ENCODE measurements at places on chromosomes 4 and X. TPM values are rescaled to one million over a fixed set of nuclear protein-coding genes. Genes with fewer than 3 reads are reported as not detected.

GRCh38 chrX:39513836-39514235, 583.9 kb downstream of the BCOR start:
- H3K27me3 ChIP-seq: no peaks in the 10 kb centered on the region
- no peak overlapping the region for H3K27ac ChIP-seq
- peaks cover 2% of the 10 kb centered on the region for H3K4me1 ChIP-seq
- H3K36me3 ChIP-seq: peaks cover 5% of the 10 kb centered on the region
- DNase-seq: no peak

- peaks cover 5% of the 10 kb centered on the region for H3K4me1 ChIP-seq
- DNase-seq: no peak
- H3K4me3 ChIP-seq: no peak overlapping the region
- no peak overlapping the region for H3K27ac ChIP-seq
Observed at GRCh38 chrX:119728487-119728886, 29.9 kb upstream of the SOWAHD start.

GRCh38 chr4:139526928-139527327, 29.1 kb downstream of the SETD7 start:
- peaks cover 40% of the 10 kb centered on the region for H3K36me3 ChIP-seq
- H3K4me1 ChIP-seq: peaks cover 8% of the 10 kb centered on the region
- H3K27ac ChIP-seq: no peak overlapping the region
- H3K27me3 ChIP-seq: no peaks in the 10 kb centered on the region
- no peak overlapping the region for H3K4me3 ChIP-seq
- DNase-seq: no peak

DNA sequence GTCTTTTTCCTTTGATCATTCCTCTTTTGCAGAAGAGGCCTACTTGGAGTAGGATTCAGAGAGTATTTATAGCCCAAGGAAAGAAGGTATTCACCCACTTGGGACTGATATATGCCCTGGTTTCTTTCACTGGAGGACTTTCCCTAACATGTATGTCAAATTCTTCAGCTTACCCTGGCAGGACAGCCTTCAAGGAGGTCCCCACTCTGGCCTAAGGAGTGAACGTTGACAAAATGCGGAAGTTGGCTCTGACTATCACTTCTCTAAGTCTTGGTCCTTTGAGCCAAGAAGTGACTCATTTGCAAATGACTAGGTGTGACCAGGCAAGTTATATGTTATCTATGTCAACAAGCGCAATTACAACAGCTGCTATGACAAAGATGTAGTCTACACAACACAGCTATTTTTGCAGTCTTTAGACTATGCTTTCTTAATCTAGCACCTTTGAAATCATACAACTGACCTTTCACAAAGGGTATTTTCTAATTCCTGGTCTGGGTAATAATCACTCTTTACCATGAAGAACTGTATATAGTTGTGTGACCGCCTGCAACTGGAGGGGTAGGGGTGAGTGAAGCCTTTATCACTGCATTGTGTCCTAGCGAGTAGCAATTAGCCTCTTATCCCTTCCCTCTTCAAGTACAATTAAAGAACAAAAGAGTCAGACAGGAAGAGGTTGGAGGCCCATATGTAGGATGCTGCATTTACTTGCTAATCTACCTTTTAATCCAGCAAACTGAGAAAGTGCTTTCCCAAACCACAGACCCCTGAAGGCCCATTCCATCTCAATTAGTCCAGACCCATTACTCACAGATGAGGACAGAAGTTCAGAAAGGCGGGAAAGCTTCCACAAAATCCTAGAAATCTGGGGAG, 50.1 kb downstream of the RASGEF1B start:
- H3K27ac ChIP-seq: no peak overlapping the region
- H3K36me3 ChIP-seq: no peaks in the 10 kb centered on the region
- H3K4me3 ChIP-seq: no peak overlapping the region
- no peak for DNase-seq
- peaks cover 6% of the 10 kb centered on the region for H3K4me1 ChIP-seq

GRCh38 chr4:182699795-182700194, 217.4 kb downstream of the DCTD start:
- H3K4me1 ChIP-seq: no peaks in the 10 kb centered on the region
- DNase-seq: no peak
- H3K4me3 ChIP-seq: no peak overlapping the region
- H3K27ac ChIP-seq: no peak overlapping the region

DNA sequence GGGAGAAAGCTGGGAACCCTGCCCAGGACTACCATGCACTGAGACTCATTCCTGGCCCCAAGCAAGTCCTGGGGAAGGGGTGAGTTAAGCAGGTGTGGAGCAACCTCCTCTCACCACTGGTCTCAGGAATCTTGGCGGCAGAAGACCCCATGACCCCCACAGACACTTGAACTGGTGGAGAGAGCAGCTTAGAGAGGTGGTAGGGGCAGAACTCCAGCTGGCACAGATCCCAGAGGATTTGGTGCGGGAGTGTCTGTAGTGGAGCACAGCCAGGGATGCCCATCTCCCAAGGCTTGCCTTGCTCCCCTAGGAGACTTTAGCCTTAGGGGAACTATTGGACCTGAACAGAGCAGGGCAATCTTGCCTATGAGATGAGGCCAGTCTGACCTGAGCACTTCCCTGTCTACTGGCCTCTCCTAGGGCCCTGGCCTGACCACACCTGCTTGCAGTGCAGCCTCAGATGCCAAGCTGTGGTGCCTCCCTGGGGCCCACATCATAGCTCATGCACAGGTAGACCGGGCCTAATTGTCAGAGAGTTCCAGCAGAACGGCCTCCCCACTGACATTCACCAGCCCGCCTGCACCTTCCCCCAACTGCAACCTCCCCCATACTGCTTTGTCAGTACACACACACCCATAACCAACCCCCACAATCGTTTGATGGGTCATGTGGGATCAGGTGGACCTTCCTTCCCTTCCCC, 78.0 kb downstream of the NAA11 start:
- DNase-seq: no peak
- no peak overlapping the region for H3K27ac ChIP-seq

- H3K27me3 ChIP-seq: no peaks in the 10 kb centered on the region
- H3K4me1 ChIP-seq: no peaks in the 10 kb centered on the region
- H3K36me3 ChIP-seq: no peaks in the 10 kb centered on the region
- DNase-seq: no peak
- no peak overlapping the region for H3K4me3 ChIP-seq
Observed at GRCh38 chrX:75892749-75893148, 107.7 kb upstream of the MAGEE2 start.

DNA sequence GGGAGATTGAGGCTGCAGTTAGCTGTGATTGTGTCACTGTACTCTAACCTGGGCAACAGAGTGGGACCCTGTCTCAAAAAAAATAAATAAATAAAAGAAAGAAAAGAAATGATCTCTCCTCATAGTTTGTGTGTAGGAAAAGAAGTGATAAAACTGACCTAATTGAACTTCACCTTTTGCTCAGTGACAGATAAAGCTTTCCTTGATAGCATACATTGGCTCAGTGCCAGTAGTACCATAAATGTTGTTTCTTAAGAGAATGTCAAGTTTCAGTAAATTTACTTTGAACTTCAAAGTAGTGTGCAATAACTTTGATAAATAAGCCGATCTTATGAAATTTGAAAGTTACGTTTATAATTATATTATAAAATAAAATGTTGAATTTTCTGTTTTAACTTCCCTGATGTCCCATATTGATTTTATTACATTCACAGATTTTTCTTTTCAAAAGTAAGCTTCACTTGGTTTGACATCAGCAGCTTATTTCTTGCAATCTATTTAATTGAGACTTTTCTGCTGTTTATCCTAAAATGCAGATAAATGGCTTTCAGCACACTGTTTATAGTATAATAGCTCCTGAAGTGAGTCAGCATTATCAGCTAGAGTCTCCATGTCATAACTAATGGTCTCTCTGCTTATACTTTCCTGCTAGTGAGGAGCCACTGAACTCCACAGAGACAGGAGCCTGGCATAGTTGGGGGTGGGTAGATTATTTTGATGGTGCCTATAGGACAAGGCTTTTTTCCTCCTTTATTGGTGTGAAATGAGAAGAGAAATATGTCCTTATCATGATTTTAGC, 330.1 kb downstream of the BMPR1B start:
- DNase-seq: no peak
- no peak overlapping the region for H3K27ac ChIP-seq
- peaks cover 7% of the 10 kb centered on the region for H3K4me1 ChIP-seq

GRCh38 chr4:55181010-55182005, 55.9 kb upstream of the KDR start:
- DNase-seq: no peak
- no peak overlapping the region for H3K27ac ChIP-seq
- H3K4me3 ChIP-seq: no peak overlapping the region
- H3K4me1 ChIP-seq: no peaks in the 10 kb centered on the region
- H3K36me3 ChIP-seq: no peaks in the 10 kb centered on the region
- peaks cover 2% of the 10 kb centered on the region for H3K27me3 ChIP-seq

- H3K36me3 ChIP-seq: peaks cover 27% of the 10 kb centered on the region
- no peak for DNase-seq
- H3K27ac ChIP-seq: no peak overlapping the region
- H3K4me3 ChIP-seq: no peak overlapping the region
Observed at GRCh38 chr4:8219236-8219635, 20.1 kb downstream of the SH3TC1 start.

- no peaks in the 10 kb centered on the region for H3K36me3 ChIP-seq
- no peak overlapping the region for H3K27ac ChIP-seq
- H3K4me3 ChIP-seq: no peak overlapping the region
- DNase-seq: no peak
- no peaks in the 10 kb centered on the region for H3K27me3 ChIP-seq
Observed at GRCh38 chr4:11900359-11900758, 471.7 kb upstream of the HS3ST1 start.

DNA sequence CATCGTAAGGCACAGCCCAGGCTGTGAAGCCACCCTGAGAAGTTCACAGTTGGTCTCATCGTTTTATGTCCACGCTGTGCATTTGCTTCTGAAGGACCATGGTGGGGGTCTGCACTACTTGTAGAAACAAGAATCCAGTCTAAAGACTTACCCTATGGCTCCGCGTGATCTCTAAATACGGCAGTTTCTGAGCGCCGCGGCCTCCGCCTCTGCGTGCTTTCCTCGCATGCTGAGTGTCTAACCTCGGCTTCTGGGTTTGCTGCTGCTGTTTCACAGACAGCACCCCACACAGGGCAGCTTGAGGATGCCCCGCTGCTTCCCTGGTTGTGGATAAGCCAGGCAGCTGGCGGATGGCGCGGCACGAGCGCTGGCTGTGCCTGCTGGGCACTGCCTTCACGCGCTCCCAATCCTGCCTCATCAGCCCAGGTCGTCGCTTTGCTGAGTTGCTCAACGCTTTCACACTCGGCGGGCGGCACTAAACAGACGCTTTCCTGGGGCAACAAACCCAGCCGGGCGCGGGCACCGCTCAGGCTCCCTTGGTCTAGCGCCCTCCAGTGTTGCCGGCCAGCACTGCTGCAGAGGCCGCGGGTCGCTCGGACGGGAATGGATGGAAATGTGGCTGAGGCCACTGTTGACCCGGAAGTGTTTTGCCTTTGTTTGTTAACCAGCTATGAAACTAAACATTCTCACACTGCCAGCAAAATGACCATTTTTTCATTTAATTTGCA, 39.2 kb downstream of the FGFRL1 start:
- peaks cover 7% of the 10 kb centered on the region for H3K4me1 ChIP-seq
- H3K4me3 ChIP-seq: no peak overlapping the region
- peaks cover 25% of the 10 kb centered on the region for H3K27me3 ChIP-seq
- no peak overlapping the region for H3K27ac ChIP-seq
- DNase-seq: no peak

GRCh38 chr4:78581618-78582017, 30.0 kb downstream of the ANXA3 start:
- H3K4me1 ChIP-seq: no peaks in the 10 kb centered on the region
- no peak overlapping the region for H3K27ac ChIP-seq
- no peak overlapping the region for H3K4me3 ChIP-seq
- H3K27me3 ChIP-seq: peaks cover 7% of the 10 kb centered on the region
- H3K36me3 ChIP-seq: no peaks in the 10 kb centered on the region

- H3K4me1 ChIP-seq: no peaks in the 10 kb centered on the region
- H3K27ac ChIP-seq: no peak overlapping the region
- H3K4me3 ChIP-seq: no peak overlapping the region
- H3K36me3 ChIP-seq: no peaks in the 10 kb centered on the region
Observed at GRCh38 chrX:151679798-151680402, 15.4 kb upstream of the PRRG3 start.

GRCh38 chr4:26020083-26020668, 106.2 kb downstream of the SMIM20 start:
- peak; percentile 66 for DNase-seq
- peaks cover 20% of the 10 kb centered on the region for H3K4me1 ChIP-seq
- peaks cover 14% of the 10 kb centered on the region for H3K27me3 ChIP-seq
- peak overlapping the region; percentile 61 for H3K27ac ChIP-seq

- no peak overlapping the region for H3K4me3 ChIP-seq
- H3K27ac ChIP-seq: no peak overlapping the region
- H3K4me1 ChIP-seq: no peaks in the 10 kb centered on the region
- H3K36me3 ChIP-seq: no peaks in the 10 kb centered on the region
- no peak for DNase-seq
Observed at GRCh38 chr4:82240410-82240809, 133.4 kb downstream of the HNRNPD start.

GRCh38 chr4:124202099-124202498, 510.4 kb downstream of the ANKRD50 start:
- no peak overlapping the region for H3K27ac ChIP-seq
- no peaks in the 10 kb centered on the region for H3K36me3 ChIP-seq
- H3K27me3 ChIP-seq: no peaks in the 10 kb centered on the region
- no peak for DNase-seq

DNA sequence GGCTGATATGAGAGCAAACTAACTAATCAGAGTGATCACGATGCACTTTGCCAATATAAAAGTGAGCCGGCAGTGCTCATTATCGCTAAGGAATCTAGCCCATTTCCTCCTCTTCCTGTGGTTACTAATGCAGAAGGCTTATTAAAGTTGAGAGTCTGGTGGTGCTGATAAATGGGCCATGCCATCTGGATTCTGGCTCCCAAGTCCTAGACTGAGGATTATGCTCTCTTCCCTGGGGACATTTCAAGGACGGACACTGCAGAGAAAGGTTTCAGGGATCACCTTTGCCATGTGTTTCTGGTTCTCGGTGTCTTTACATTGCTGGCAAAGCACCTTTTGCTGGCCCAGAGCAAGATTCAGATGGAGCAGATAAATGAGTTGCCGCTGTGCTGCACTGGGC, 85.3 kb downstream of the RTL5 start:
- no peak overlapping the region for H3K27ac ChIP-seq
- DNase-seq: no peak
- no peaks in the 10 kb centered on the region for H3K36me3 ChIP-seq
- H3K4me3 ChIP-seq: no peak overlapping the region
- no peaks in the 10 kb centered on the region for H3K27me3 ChIP-seq
- peaks cover 33% of the 10 kb centered on the region for H3K4me1 ChIP-seq

Gene PCDH18
- 0.07 TPM for total RNA-seq

Gene MND1
- total RNA-seq: 32.0 TPM

Gene VCX
- not detected for total RNA-seq

Gene RASGEF1B
- total RNA-seq: 4.6 TPM

Gene TIGD2
- total RNA-seq: 1.4 TPM

Gene GRPR
- not detected for total RNA-seq

Gene MFAP3L
- total RNA-seq: 0.70 TPM

Gene CNKSR2
- 3.7 TPM for total RNA-seq

Gene PPP4R3C
- total RNA-seq: not detected

Gene COL4A6
- not detected for total RNA-seq
